IMR-90 (cell line): ENCODE measurements at places on chromosomes 7 and 10.

GRCh38 chr10:114458955-114459354, 54.7 kb upstream of the AFAP1L2 start:
- H3K4me1 ChIP-seq = no peaks in the 10 kb centered on the region
- no peak overlapping the region for H3K27ac ChIP-seq
- H3K36me3 ChIP-seq = no peaks in the 10 kb centered on the region
- no peak overlapping the region for H3K4me3 ChIP-seq

- peaks cover 7% of the 10 kb centered on the region for H3K4me1 ChIP-seq
- H3K36me3 ChIP-seq = no peaks in the 10 kb centered on the region
- no peak overlapping the region for H3K27ac ChIP-seq
- H3K27me3 ChIP-seq = no peaks in the 10 kb centered on the region
These were observed 152.2 kb upstream of the TCF7L2 start for GRCh38 chr10:112797855-112798254.

DNA sequence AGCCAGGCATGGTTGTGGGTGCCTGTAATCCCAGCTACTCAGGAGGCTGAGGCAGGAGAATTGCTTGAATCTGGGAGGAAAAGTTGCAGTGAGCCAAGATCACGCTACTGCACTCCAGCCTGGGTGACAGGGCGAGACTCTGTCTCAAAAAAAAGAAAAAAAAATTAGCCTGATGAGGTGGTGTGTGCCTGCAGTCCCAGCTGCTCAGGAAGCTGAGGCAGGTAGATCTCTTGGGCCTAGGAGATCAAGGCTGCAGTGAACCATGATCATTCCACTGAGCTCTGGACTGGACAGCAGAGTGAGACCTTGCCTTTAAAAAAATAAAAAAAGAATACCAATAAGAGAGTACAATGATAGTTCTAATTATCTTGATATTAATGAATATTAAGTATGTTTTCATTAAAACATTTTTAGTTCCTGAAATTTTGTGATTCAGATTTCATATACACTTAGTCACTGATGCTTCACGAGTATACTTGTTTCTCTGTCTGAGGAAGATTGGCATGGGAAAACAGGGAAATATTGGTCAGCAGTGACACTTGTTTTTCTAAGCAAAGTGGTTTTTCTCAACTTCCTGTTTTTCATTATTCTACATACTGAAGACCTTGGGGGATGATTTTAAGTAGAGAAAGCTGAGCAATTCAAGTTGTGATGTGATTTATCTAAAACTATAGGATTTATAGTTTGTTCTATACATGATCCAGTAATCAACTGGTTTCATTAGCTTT, 76.8 kb downstream of the ADK start:
- no peak overlapping the region for H3K4me3 ChIP-seq
- H3K27ac ChIP-seq = no peak overlapping the region
- H3K4me1 ChIP-seq = peaks cover 4% of the 10 kb centered on the region; the same call in 1 of the 2 replicates
- no peaks in the 10 kb centered on the region for H3K27me3 ChIP-seq
- no peaks in the 10 kb centered on the region for H3K36me3 ChIP-seq
- DNase-seq = peak; percentile 62

DNA sequence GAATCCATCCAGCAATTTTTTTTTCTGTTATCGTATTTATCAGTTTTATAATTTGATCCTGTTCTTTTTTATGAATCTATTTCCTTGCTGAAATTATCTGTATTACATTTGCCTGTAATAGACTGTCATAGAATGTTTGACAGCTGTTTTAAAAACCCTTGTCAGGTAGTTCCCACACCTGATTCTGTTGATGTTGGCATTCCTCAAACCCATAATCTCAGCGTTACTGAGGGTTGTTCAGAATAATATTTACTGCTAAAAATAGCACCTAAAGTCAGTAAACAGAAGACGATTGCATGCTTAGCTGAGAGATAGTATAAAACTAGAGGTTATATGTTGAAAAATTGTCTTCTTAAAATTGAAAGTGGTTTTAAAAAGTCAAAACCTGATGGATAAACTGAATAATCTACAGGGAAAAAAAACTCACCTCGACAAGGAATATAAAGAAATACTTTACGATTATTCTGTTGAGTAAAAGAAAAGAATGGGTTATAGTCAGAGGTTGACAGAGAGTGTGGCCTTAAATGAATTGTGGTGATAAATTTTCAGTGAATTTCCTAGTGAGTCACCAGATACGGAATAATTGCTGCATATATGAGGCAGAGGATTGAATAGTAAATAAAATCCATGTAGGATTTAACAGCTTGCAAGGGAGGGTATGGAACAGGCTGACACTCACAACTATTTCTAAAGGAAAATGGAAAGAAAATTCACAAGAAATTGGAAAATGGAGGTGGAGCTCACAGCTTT, 824.1 kb upstream of the IGFBP3 start:
- H3K36me3 ChIP-seq = no peaks in the 10 kb centered on the region
- no peak overlapping the region for H3K27ac ChIP-seq
- no peaks in the 10 kb centered on the region for H3K27me3 ChIP-seq
- H3K4me1 ChIP-seq = no peaks in the 10 kb centered on the region; the same call in 1 of the 2 replicates
- no peak for DNase-seq
- H3K4me3 ChIP-seq = no peak overlapping the region

GRCh38 chr7:151592330-151592729, 72.6 kb upstream of the RHEB start:
- no peak for DNase-seq
- 0 out of 2 replicates have a peak, but pooled peaks cover 1% of the 10 kb centered on the region for H3K36me3 ChIP-seq
- no peak overlapping the region for H3K4me3 ChIP-seq
- H3K27ac ChIP-seq = peak overlapping the region; percentile 42

DNA sequence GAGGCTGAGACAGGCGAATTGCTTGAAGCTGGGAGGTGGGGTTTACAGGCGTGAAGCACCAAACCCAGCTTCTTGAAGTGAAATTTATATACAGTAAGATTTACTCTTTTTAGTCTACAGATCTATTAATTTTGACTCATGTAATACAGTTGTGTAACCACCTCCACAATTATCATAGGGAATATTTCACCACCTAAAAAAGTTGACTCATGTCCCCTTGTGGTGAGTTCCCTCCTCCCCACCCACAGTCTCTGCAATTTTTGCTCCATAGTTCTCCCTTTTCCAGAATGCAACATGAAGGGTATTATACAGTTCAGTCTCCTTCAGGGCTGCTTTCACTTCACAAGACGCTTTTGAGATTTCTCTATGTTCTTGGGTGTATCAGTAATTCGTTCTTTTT, 156.8 kb downstream of the FAM107B start:
- H3K4me1 ChIP-seq = peaks cover 6% of the 10 kb centered on the region; the same call in 1 of the 2 replicates
- H3K27ac ChIP-seq = no peak overlapping the region
- no peaks in the 10 kb centered on the region for H3K27me3 ChIP-seq
- no peak overlapping the region for H3K4me3 ChIP-seq

DNA sequence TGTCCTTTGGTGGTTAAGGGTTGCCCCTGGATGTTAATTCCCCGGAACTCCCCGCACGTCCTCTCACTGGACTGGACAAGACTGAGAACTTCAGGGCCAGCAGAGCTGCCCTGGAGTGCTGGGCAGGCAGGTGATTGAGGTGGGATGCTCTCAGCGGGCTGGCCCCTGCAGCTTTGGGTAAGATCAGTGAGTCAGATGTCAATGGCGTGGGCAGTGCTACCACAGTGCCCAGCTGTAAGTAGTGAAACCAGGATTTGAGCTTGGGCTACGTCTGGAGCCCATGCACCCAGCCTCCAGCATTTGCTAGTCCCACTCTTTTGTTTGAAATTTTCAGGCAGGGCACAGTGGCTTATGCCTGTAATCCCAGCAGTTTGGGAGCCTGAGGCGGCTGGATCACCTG, 6.7 kb upstream of the SEPHS1 start:
- DNase-seq = no peak
- H3K4me3 ChIP-seq = no peak overlapping the region
- peaks cover 30% of the 10 kb centered on the region for H3K27me3 ChIP-seq
- no peak overlapping the region for H3K27ac ChIP-seq
- no peaks in the 10 kb centered on the region for H3K36me3 ChIP-seq

DNA sequence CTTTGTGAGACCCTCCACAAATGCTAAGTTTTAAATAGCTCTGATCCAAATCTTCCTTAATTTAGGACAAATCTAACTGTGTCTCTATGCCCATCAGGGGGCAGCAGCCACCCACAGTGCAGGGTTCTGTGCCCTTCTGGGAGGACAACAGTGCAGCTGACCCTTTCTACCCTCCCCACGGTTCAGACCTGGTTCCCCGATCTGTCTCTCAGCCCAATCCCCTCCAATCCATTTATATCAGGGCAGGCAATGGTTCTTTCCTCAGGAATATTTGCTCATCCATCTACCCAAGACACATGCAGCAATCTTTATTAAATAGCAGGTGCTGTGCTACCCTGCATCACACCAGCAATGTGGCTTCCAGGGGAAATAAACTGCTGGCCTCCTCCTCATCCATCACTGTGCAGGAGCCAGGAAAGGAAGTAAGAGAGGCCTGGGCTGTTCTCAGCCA, 4.0 kb upstream of the RBM28 start:
- H3K27ac ChIP-seq = no peak overlapping the region
- H3K27me3 ChIP-seq = peaks cover 48% of the 10 kb centered on the region
- H3K4me3 ChIP-seq = no peak overlapping the region
- H3K4me1 ChIP-seq = peaks cover 1% of the 10 kb centered on the region; the same call in 1 of the 2 replicates
- no peaks in the 10 kb centered on the region for H3K36me3 ChIP-seq
